ENCODE measurements at places on chromosomes 1 and 21.

DNA sequence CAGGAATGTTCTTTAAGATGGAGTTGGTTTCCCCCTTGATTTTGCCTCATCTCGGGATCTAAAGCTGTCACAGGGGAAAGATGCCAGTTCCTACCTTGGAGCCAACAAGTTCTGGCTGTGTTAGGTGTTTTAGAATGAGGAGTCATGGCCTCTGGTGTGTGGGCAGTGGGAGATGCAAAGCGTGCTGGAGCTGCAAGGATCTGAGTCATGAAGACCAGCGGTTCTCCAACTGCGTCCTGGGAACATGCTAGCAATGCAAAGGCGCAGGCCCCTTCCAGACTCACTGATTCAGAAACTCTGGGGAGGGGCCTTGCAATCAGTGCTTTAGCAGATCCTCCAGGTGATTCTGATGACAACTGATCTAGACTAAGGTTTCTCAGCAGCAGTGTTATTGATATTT, 109.1 kb downstream of the UCK2 start:
- no peak for DNase-seq

DNA sequence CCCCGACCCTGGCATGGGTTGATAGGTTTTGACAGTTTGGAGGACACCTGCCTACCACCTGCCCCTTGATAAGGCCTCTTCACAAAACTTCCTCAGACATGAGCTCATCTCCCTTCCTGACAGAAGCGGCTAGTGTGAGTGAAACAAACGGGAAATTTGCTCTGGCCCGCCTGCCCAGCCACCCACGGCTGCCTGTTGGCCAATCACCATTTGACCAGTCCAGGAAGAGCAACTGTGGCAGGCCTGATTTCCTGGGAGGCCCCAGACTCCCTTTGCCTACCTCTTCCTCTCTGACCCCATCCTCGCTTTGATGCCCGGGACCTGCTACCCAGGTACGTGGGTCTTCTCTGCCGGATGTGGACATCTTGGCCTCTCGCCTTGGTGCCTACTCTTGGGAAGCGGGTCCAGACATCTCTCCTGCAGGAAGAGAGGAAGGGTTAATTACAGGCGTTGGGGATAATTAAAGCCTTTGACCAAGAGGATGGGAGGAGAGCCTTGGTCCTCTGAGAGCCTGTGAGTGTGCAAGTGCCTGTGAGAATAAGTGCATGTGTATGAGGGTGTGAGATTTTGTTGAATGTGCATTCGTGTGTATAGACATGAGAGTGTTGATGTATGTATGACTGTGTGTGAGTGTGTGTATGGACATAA, 1.1 kb upstream of the EPHA2 start:
- no peak for DNase-seq

DNA sequence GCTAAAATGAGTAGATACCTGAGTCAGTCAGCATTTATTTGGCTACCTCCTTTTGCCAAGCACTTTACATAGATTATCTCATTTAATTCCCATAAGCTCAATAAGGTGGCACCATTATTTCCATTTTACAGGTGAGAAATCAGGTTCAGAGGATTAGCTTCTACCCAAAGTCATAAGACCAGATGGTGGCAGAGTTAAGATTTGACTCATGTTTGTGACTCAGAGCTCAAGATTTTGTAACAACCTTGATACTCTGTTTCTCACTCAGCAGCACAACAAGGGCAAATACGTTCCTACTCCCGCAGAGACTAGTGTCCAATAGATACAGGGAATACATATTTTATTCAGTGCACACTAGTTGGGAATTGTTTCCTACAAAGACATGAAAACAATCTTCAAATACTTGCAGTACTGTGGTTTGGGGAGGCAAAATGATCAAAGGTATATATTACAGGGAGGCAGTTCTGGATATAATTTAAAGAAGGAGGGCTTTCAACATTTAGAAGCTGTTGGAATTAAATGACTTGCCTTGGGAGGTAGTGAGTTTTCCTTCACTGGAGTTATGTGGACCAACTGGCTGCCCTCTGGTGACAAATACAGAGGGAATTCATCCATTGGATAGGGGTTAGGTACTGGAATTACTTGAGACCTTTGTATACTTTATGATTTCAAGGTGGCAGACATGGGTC, 3.6 kb downstream of the LEPR start:
- peak; percentile 32 for DNase-seq

DNA sequence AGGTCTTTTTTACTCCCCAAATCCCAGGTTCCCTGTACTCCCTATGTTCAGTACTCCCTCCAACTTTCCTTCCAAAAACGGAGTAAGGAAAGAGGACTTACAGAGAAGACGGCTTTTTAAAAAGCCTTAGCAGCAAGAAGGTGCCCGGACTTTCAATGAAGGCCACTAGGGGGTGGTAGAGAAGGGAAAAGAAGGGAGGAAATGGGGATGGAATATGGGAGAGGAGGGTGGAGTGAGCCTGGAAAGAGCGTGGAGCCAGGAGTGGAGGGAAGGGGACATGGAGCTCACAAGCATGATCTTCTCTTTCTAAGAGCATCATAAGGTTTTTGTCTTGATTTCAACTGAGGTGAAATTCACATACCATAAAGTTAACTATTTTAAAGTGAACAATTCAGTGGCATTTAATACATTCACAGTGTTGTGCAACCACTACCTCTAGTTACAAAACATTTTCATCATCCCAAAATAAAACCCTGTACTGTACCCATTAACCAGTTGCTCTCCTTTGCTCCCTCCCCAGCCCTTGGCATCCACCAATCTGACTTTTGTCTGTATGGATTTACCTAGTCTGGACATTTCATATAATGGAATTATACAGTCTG, 129.9 kb downstream of the ZNF281 start:
- no peak for DNase-seq

DNA sequence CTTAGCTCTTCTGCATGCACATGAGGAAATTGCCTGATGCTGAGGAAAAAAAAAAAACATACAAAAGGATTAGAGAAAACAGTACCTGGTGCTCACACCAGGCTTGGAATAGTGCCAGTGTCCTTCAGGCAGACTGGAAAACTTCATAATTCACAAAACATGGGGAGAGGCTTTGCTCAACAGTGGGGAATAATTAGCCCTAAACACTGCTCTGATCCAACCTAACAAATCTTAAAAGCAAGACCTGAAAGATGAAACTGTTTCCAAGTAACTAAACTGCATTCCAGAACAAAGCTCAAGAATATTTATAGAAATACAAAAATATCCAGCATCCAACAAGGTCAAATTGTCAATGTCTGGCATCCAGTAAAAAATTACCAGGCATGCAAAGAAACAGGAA, 124.8 kb downstream of the AK5 start:
- DNase-seq: no peak

DNA sequence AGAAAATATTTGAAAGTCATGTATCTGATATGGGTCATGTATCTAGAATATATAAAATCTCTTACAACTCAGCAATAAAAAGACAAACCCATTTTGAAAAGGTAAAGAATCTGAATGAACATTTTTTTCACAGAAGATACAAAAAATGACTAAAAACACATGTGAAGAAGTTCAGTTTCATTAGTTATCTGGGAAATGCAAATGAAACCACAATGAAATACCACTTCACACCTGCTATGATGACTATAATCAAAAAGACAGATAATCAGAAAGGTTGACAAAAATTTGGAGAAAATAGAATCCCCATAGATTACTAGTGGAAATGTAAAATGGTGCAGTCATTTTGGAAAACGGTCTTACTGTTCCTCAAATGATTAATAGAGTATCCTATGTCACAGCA, 631.0 kb downstream of the MRPL39 start:
- no peak for DNase-seq

- no peak for DNase-seq
These were observed 424.6 kb upstream of the PTBP2 start for GRCh38 chr1:96296991-96297390.

DNA sequence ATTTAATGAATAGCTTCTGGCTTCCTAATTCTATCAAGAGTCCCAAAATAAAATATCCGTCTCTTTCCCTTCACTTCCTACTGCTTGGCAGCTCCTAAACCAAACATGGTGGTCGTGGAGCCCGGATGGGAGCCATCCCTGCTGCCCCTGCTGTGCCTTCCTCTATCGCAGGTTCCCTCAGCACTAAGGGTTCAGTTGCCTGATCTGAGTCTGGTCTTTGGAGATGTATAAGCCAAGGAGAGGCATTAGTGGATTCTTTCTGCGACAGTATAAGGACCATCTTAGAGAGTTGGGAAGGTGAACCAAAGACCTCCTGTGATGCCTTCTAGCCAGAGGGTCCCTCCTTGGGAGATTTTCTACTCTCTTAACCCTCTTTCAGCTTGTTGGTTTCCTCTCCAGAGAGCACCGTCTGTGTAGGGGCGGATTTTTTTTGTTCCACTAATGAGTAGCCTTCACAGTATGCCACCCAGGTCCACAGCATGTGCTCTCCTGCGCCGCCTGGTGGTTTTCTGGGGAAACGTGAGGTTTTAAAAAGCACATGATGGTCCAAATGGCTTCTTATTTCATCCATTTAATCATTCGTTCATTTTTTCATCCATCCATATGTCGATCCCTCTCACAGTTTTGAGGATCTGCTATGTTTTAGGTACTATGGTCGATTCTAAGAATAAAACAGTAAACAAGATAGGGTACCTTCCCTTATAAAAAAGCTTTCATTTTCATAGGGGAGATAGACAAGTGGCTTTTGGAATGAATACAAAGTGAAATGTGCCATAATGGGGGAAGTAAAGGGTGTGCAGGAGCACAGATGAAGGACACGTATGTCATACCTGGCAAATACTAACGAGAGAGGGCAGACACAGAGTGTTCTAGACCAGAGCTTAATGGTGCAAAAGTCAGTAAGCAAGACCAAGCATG, 71.0 kb downstream of the NFASC start:
- peak; percentile 30 for DNase-seq

- DNase-seq: peak; percentile 63
These were observed 131.0 kb upstream of the RUNX1 start for GRCh38 chr21:35179990-35180540.

- DNase-seq: no peak
These were observed 79.6 kb upstream of the SLFNL1 start for GRCh38 chr1:41101076-41101475.

- no peak for DNase-seq
These were observed 19.9 kb upstream of the NRIP1 start for GRCh38 chr21:15084668-15085067.

DNA sequence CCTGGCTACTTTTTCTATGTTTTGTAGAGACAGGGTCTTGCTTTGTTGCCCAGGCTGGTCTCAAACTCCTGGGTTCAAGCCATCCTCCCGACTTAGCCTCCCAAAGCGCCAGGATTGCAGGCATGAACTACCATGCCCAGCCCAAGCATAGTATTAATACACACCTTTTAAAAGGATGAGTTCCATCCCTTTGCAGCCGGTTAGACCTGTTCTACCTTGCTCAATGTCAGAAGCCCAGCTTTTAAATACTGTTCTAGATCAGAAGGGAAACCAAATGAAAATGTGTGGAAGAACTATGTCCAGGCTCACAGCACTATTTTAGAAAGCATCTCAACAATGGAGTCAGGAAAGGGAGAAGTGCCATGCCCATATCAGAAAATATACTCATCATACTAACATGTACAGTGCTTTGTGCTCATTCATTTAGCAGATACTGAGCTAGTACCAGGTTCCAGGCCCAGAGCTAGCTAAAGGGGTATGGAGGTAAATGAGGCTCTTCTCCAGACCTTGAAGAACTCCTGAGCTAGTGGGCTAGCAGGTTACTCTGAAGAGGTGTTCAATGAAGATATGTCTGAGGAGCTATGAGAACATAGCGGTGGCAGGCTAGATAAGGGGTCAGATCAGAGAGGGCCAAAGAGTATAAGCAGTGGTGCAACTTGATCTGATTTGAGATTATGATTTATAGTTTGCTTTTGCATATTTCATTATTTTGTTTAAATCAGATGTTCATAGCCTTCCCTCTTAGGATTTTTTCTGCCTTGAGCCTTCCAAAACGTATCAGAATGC, 78.2 kb downstream of the RNF220 start:
- DNase-seq: no peak

GRCh38 chr21:38273745-38274542, 17.2 kb downstream of the KCNJ15 start:
- DNase-seq: no peak

DNA sequence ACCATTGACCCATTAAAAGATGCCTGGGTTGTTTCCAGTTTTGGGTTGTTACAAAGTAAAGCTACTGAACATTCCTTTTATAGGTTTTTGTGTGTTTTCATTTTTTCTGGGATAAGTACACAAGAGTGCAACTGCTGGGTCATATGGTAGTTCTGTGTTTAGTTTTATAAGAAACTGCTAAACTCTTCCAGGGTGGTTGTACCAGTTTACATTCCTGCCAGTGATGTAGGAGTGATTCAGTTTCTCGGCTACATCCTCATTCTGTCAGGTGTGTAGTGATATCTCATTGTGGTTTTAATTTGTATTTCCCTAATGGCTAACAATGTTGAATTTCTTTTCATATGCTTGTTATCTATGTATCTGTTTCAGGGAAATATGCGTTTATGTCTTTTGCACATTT, 58.5 kb upstream of the DNAJC6 start:
- peak; percentile 57 for DNase-seq

- no peak for DNase-seq
These were observed 17.7 kb downstream of the PLEKHM2 start for GRCh38 chr1:15701784-15702183.

- no peak for DNase-seq
These were observed 192.2 kb downstream of the TGFB2 start for GRCh38 chr1:218537122-218537913.

- no peak for DNase-seq
These were observed 23.7 kb downstream of the PSMG1 start for GRCh38 chr21:39159342-39160063.

- DNase-seq: no peak
These were observed 497 bp downstream of the FBXO44 start for GRCh38 chr1:11654939-11655808.

DNA sequence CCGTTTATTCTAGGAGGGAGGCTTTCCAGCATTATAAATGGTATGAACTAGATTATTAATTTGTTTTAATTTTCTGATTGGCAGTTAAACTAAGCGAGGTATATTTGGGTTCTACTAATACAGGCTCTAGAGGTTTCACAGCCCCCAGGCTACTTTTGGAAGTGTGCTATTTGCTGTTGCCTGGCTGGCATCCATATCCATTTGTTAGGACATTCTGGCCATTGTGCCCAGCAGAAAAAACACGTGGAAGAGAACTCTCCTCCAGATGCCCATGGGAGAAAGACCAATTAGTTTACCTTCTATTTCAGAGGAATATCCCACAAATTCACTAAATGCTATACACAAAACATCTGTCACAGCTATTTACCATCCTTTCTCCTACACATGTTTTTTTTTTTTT, 29.3 kb downstream of the MACO1 start:
- no peak for DNase-seq

- DNase-seq: no peak
These were observed 812 bp downstream of the TTC4 start for GRCh38 chr1:54716299-54717047.

DNA sequence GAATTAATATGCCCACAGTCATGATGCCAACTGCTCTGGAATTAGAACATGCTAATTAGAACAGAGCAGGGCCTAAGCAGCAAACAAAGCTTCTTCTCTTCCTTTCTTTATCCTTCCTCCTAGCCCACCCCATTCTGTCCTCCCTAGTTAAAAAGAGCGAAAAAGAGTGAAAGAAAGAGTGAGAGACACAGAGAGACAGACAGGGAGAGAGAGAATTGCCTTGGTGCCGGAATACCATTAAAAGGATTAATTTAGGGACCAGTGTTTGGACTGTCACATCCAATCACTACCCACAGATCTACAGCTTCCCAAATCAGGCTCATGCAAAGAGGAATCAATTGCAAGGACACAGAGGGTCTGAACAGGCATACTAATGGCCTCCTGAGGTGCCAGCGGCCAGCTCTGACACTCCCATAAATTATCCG, 7.0 kb downstream of the ERI3 start:
- DNase-seq: no peak
